ENCODE measurements at places on chromosomes 13 and 19. TPM values are rescaled to one million over a fixed set of nuclear protein-coding genes. Genes with fewer than 3 reads are reported as not detected.

DNA sequence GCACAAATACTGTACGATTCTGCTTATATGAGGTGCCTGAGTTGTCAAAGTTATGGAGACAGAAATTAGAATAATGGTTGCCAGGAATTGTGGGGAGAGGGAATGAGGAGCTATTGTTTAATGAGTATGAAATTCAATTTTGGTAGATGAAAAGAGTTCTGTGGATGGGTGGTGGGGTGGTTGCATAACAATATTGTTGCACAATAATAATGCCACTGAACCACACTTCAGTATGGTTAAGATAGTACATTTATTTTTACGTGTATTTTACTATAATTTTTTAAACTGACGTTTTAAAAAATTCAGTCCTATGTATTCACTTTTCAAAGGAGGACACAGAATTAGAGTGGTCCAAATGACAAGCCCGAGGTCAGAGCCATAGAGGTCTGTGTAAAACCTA, 1.8 kb upstream of the OXGR1 start:
- DNase-seq = no peak

- no peak for DNase-seq
Measured at GRCh38 chr13:45718063-45718462, 15.9 kb downstream of the CBY2 start.

DNA sequence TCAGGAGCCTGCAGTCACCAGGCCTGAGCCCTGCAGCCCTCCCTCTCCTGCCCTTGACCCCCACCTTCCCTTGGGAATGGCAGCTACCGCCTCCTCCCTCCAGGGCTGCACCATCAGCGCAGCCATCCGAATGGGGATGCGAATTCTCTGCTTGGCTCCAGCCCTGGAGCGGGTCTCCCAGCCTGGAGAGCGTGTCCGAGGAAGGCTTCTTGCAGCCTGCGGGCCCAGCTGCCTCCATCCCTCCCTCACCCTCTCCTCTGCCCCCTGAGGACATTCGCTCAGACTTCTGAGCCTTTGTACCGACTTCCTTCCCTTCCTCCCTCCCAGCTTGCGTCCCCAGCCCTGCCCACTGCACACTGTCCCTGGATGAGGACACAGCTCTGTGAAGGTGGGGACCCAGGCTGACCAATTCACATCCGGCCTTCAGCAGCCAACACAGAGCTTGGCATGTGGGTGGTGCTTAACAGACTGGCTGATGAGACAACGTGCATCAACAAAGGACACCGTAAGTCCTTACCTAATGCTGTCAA, 6.0 kb upstream of the NKPD1 start:
- DNase-seq = no peak

CD33 gene
- 4.0 TPM for total RNA-seq

CYP2F1 gene
- not detected for total RNA-seq

- no peak for DNase-seq
Measured at GRCh38 chr19:36605877-36606478, 865 bp downstream of the ZNF382 start.

- no peak for DNase-seq
Measured at GRCh38 chr19:36183245-36183628, 31.0 kb upstream of the COX7A1 start.

- no peak for DNase-seq
Measured at GRCh38 chr13:94305934-94306333, 173.5 kb downstream of the DCT start.

KLK4 gene
- total RNA-seq = 1.9 TPM

GPR4 gene
- total RNA-seq = 3.6 TPM

DNA sequence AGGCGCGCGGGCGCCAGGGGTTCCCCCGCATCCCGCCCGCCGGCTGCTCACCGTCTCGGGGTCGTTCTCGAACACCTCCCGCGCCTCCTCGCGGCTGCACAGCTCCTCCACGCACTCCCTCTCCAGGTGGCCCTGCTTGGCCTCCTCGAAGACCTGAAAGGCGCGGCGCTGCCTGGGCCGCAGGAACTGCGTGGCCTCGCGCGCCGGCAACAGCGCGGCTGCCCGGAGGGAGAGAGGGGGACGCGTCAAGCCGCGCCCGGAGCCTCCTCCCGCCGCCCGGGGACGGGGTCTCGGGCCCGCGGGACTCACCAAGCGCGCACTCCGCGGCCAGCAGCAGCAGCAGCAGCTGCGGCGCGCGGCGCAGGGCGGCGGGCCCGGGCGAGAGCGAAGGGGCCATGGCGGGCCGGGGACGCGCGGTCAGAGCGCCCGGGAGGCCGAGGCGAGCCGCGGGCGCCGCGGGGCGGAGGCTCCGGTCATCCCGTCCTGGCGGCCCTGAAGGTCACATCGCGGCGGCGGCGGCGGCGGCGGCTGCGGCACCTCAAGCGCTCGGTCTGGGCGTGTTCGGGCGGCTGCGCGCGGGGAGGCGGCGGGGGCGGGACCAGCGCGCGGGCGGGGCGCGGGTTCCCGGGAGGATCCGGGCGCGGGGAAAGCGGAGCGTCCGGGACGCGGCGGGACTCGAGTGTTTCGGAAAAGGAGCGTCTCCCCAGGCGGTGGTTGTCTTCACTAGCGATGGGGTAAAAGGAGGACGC, at the start of gene GAS6:
GAS6 (minus strand) TSS at position 553 of the 749 bp plus-strand sequence; CDS start at position 397, 156 bp downstream.
- DNase-seq = peak; percentile 74

CD70 gene
- total RNA-seq = not detected

- no peak for DNase-seq
Measured at GRCh38 chr13:48194379-48194754, 38.6 kb upstream of the ITM2B start.

DNA sequence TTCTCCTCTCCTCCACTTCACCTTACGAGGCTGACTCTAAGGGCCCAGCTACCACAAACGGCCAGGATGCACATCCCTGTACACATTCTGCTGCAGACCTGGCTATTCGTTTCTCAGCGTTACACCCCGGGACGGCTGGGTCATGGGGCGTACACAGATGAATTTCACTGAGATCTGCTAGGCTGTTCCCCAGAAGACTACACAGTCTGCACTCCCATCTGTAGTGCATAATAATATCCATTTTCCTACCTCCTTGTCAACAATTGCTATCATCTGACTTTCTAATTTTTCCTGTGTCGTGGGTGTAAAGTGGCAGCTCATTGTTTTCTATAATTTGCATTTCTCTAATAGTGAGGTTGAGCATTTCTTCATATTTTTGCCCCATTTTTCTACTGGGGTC, 85.7 kb downstream of the TM9SF2 start:
- no peak for DNase-seq

PLIN5 gene
- total RNA-seq = 6.9 TPM

- DNase-seq = no peak
Measured at GRCh38 chr13:97295283-97296182, 73.4 kb downstream of the MBNL2 start.

DNA sequence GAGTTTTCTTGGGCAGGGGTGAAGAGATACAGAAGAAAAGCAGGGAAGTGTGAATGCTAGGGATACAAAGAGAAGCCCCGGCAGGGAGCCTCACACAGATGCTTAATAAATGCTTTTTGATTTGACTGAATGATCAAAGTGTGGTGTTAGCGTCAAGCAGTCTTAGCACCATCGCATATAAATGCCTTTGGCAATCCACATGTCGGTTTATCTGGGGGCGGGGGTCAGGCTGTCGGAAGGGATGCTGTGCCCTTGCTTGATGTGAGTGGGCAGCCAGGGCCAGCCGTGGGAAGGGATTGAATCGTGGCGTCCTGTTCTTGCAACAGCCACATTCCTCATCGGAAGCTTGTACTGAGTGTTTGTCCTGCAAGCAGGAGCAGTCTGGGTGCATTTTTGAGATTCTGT, 173.1 kb downstream of the LACC1 start:
- DNase-seq = peak; percentile 58

GPALPP1 gene
- 30.1 TPM for total RNA-seq

GRCh38 chr19:56848166-56848565, 7.6 kb upstream of the PEG3 start:
- DNase-seq = no peak

DNA sequence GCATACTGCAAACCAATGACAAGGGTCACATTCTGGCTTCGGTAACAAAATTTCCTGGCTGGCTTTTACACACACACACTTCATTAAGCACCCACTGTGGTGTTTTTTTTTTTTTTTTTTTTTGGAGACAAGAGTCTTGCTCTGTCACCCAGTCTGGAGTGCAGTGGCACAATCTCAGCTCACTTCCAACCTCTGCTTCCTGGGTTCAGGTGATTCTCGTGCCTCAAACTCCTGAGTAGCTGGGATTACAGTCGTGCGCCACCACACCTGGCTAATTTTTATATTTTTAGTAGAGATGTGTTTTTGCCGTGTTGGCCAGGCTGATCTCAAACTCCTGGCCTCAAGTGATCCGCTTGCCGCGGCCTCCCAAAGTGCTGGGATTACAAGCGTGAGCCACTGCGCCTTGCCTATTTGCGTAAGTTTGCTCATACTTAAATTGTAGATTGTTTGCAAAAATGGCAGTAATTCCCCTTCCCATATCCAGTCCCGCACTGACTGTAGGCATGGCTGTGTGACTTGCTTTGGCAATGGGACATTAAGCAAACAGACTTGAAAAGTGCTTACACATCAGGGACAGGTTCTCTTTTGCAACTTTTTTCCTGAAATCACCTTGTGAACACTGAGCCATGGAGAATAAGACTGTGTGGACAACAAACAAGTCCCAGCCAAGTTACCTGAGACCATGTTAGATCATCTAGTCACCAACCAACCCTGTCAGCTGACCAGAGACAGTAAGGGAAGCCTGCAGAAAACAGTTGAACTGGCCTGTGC, 42.1 kb upstream of the EBPL start:
- peak; percentile 71 for DNase-seq

- no peak for DNase-seq
Measured at GRCh38 chr13:27971236-27971645, 2.1 kb upstream of the CDX2 start.

LILRA1 gene
- not detected for total RNA-seq

OR10H1 gene
- total RNA-seq = not detected

PDX1 gene
- not detected for total RNA-seq

DNA sequence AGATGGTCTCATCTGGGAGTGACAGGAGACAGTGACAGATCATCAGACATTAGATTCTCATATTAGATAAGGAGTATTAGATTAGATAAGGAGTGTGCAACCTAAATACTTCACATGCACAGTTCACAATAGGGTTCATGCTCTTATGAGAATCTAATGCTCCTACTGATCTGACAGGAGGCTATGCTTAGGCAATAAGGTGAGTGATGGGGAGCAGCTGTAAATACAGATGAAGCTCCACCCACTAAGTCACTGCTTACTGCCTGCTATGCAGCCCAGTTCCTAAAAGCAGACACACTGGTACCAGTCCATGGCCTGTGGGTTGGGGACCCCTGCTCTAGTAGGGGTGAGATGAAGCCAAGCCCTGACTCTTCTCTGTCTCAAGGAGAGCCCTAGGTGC, 10.0 kb upstream of the IGFL3 start:
- no peak for DNase-seq

GRCh38 chr13:113182046-113182445, 23.6 kb downstream of the PROZ start:
- DNase-seq = no peak

DNA sequence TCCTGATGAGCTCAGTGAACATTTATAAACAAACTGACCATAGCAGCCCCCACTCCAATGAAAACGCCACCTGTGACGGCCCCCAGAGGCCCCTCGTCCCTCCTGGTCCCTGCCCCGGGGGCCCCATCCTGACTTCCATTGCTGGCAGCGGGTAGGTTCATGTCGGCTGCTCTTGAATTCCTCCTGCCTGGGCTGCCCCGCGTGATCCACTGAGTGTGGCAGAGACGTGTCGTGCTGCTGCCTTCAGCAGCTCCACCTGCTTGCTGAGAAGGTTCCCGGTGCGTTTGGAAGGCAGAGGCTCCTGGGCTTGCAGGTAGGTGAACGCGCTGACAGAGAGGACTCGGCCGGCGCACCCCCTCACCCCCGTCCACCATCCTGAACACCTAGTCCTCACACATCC, 11.6 kb downstream of the C2CD4C start:
- peak; percentile 67 for DNase-seq

GRCh38 chr19:30319876-30320275, 52.3 kb upstream of the ZNF536 start:
- no peak for DNase-seq

ZNF723 gene
- 0.22 TPM for total RNA-seq

DNA sequence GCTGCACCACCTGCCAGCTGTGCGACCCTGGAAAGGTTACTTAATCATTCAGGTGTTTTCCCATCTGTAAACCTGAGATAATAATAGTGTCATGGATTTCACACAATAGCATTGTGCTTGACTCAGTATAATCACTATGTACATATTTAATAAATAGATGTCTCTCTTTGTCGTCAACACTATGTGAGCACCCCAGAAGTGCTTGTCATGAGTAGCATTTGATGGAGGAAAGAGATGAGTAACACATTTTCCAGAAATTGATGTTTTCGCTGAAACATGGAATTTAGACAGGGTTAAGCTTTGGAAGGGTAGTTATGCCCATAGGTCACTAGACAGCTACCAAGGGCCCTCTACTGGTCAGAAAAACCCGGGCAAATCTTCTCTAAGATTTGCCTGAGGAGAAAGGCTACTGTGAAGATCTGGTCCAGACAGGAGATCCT, 9.5 kb upstream of the MBNL2 start:
- no peak for DNase-seq

DNA sequence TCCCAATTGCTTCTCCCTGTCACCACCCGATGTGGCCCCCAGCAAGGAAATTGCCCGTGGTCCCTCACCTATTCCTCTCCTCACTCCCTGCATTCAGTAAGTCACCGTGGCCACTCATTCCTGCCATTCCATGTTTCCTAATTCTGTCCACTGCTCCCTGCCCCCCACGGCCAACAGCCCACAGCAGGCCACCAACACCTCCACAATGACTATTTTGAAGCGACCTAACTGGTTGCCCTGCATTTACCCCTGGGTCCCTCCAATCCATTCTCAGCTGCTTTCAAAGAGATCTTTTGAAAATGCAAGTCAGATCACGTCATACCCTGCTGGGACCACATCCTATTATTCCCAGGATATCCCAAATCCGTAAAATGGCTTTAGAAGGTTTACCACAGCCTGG, 210.4 kb downstream of the DCLK1 start:
- no peak for DNase-seq

GPR12 gene
- total RNA-seq = not detected

- no peak for DNase-seq
Measured at GRCh38 chr13:60080850-60081249, 82.9 kb downstream of the DIAPH3 start.

DNA sequence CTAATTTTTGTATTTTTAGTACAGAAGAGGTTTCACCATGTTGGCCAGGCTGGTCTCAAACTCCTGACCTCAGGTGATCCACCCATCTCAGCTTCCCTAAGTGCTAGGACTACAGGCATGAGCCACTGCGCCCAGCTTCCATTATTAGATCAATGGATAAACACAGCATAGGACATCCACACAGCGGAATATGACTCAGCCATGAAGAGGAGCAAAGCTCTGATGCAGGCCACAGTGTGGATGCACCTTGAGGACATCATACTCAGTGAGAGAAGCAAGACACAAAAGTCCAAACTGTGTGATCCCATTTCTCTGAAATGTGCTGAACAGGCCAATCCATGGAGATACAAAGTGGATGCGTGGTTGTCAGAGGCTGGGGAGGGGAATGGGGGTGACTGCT, 4.9 kb upstream of the ZBTB7A start:
- DNase-seq = no peak

CUL4A gene
- total RNA-seq = 118 TPM

DNA sequence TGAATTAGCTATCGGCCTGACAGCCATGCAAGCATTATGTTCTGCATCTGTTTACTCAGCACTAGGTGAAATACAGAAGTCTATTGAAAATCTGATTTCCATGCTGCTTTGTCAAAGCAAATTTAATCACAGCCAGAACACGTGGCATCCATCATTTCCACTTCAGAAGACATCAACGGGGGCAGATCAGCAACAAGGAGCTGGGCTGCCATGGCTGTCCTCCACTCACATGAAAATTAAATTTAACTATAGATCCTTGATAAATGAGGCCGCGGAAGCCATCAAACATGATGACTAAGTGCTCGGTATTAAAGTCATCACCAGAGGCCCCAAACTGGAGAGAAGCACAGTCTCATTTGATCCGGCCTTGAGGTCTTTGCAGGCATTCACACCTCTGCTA, 443.5 kb downstream of the HS6ST3 start:
- no peak for DNase-seq

All from thyroid gland (tissue), 4 donors.